Cardiac atrium fibroblast (primary cell): ENCODE measurements at places on chromosomes 3 and 15. TPM values are rescaled to one million over a fixed set of nuclear protein-coding genes. Genes with fewer than 3 reads are reported as not detected.

FMN1 gene
- total RNA-seq = not detected in 2 replicates

MCF2L2 gene
- 0.16 and 0.18 TPM in 2 replicates for total RNA-seq

ISLR gene
- 89.9 TPM in 2 replicates for total RNA-seq

LMAN1L gene
- 0.36 TPM in 1 of 2 replicates, not detected in the other for total RNA-seq

ECE2 gene
- not detected in 2 replicates for total RNA-seq

PHLDB2 gene
- 32.3 and 42.1 TPM in 2 replicates for total RNA-seq

MAP2K1 gene
- total RNA-seq = 56.9 and 82.9 TPM in 2 replicates

NEK10 gene
- total RNA-seq = 1.3 and 2.4 TPM in 2 replicates

CHRNA3 gene
- total RNA-seq = not detected in 2 replicates

MYL3 gene
- total RNA-seq = 1.4 TPM in 1 of 2 replicates, not detected in the other

ZNF660 gene
- 0.32 and 0.90 TPM in 2 replicates for total RNA-seq

ANKRD34C gene
- total RNA-seq = not detected in 2 replicates

ELL3 gene
- 1.3 and 1.6 TPM in 2 replicates for total RNA-seq

RARB gene
- 2.8 and 5.2 TPM in 2 replicates for total RNA-seq

TRMT10C gene
- total RNA-seq = 18.8 and 21.2 TPM in 2 replicates

CHRFAM7A gene
- total RNA-seq = under 0.01 TPM in 1 of 2 replicates, not detected in the other

CEP19 gene
- 1.6 and 3.2 TPM in 2 replicates for total RNA-seq

NMNAT3 gene
- total RNA-seq = 0.49 TPM in 1 of 2 replicates, not detected in the other

CFAP100 gene
- not detected in 2 replicates for total RNA-seq

CEP63 gene
- 8.8 and 21.4 TPM in 2 replicates for total RNA-seq

AADACL2 gene
- not detected in 2 replicates for total RNA-seq

SPINT1 gene
- total RNA-seq = 0.36 and 0.81 TPM in 2 replicates

PDE8A gene
- total RNA-seq = 26.4 and 44.2 TPM in 2 replicates

AGTR1 gene
- total RNA-seq = 2.9 and 3.1 TPM in 2 replicates

C3orf20 gene
- total RNA-seq = not detected in 2 replicates

TTC21A gene
- total RNA-seq = 0.90 and 1.8 TPM in 2 replicates

MAPKBP1 gene
- 4.3 and 4.9 TPM in 2 replicates for total RNA-seq
